Fibroblast of skin of abdomen (primary cell): ENCODE measurements at places on chromosomes 16 and 17.

DNA sequence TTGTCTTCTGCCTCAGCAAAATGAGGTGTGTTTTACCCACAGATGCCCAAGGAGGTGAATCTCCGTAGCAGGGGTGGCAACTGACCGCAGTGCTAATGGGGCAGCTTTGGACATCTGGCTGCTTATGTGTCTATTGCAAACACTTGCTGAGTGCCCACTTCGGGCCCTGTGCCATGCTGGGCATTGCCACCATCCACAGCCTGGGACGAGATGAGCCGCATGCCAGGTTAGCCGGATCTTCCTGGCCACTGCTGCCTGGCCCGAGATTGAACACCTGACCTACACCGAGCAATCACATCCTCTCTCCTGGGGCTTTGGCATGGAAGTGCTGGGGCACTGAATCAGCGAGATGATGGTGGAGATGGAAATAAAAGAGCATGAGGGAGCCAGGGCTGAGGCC is 238.7 kb downstream of the GSG1L start:
- DNase-seq = no peak

- DNase-seq = peak; percentile 27
Measured at GRCh38 chr16:471353-472198, 46.1 kb downstream of the RAB11FIP3 start.

- peak; percentile 57 for DNase-seq
Measured at GRCh38 chr16:81445966-81446906, 1.6 kb downstream of the CMIP start.

DNA sequence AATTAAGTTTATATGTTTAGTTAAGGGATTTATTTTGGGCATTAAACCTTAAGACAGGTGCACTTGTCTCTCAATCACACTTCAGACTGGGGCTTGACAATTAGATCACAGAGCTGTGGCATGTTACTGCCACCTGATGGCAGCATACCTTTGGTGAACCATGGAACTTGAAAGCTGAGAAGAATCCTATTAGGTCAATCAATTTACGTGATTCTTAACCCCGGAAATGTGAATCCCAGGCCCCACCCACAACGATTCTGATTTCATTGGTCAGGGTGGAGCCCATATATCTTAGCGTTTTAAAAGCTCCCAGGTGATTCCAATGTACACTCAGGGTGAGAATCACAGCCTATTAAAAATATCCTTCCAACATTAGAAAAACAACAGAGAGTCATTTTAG is 91.0 kb downstream of the GSG1L start:
- DNase-seq = no peak

DNA sequence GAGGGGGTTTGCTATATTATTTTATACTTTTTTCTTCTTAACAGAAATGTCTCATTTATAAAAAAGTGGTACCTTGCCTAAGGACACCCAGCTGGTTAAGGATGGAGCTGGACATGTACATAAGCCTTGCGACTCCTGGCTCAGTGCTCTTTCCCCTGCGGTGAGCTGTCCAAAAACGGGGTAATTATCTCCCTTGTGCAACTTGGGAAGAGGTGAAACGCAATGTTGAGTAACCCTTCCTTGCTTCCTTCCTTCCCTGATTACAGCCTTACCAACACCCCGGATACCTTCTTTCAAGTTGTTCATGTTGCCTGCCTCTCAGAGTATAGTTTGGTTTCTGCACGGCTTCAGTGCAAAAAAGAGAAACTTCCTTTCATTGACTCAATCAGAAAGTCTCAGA is 94.1 kb upstream of the XYLT1 start:
- DNase-seq = no peak

- DNase-seq = no peak
Measured at GRCh38 chr17:76500747-76501017, 541 bp downstream of the RHBDF2 start.

- peak; percentile 99 for DNase-seq
Measured at GRCh38 chr17:37813751-37814150, 68.9 kb upstream of the HNF1B start.

- peak; percentile 97 for DNase-seq
Measured at GRCh38 chr16:84832488-84833143, 12.8 kb downstream of the CRISPLD2 start.

DNA sequence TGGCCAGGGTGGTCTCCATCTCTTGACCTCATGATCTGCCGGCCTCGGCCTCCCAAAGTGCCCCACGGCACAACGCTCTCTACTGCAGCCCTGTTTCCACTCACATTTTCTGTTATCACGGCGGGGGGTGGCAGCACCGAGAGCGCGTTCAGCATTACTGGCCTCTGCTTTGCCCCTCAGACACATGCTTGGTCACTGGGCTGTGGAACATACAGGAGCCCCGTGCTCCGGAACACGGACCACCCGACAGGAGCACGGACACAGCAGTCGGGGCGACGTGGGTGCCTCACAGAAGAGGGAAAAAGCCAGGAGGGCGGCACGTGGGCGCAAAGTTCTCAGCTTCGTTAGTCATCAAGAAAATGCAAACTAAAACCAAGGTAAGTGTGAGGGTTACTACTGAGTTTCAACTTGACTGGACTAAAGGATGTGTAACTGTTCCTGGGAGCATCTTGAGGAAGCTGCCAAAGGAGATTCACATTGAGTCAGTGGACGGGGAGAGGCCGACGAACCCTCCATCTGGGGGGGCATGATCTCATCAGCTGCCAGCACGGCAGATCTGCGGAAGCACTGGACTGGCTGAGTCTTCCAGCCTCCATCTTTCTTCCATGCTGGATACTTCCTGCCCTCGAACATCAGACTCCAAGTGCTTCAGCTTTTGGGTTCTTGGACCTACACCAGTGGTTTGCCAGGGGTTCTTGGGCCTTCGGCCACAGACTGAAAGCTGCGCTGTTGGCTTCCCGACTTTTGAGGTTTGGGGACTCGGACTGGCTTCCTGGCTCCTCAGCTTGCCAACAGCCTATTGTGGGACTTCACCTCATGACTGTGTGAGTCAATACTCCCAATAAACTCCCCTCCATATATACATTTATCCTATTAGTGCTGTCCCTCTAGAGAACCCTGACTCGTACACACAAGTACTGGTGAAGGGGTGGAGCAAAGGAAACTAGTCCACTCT is 106.8 kb downstream of the ZNF778 start:
- DNase-seq = peak; percentile 69

DNA sequence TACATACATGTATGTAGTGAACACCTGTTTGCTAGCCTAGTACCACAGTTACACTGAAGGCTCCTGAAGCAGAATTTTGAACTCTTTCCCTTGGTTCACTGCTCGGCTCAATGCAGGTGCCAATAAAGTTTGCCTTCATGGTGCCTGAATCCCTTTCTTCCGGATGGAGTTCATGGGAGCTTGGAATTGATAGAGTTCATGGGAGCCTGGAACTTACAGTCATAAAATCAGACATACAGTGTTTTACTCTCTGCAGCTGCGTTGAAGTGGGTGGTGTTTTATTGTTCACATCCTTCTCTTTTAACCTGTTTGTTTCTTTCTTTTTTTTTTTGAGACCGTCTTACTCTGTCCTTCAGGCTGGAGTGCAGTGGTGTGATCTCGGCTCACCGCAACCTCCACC is 29.2 kb upstream of the ABR start:
- DNase-seq = no peak
